Activated naive CD8-positive, alpha-beta T cell treated with anti-CD3 and anti-CD28 coated beads for 36 hours (primary cell): ENCODE measurements at places on chromosomes 3 and 15. TPM values are rescaled to one million over a fixed set of nuclear protein-coding genes. Genes with fewer than 3 reads are reported as not detected.

- DNase-seq, result no peak
Measured at GRCh38 chr3:42670670-42671069, 14.7 kb upstream of the KLHL40 start.

DNA sequence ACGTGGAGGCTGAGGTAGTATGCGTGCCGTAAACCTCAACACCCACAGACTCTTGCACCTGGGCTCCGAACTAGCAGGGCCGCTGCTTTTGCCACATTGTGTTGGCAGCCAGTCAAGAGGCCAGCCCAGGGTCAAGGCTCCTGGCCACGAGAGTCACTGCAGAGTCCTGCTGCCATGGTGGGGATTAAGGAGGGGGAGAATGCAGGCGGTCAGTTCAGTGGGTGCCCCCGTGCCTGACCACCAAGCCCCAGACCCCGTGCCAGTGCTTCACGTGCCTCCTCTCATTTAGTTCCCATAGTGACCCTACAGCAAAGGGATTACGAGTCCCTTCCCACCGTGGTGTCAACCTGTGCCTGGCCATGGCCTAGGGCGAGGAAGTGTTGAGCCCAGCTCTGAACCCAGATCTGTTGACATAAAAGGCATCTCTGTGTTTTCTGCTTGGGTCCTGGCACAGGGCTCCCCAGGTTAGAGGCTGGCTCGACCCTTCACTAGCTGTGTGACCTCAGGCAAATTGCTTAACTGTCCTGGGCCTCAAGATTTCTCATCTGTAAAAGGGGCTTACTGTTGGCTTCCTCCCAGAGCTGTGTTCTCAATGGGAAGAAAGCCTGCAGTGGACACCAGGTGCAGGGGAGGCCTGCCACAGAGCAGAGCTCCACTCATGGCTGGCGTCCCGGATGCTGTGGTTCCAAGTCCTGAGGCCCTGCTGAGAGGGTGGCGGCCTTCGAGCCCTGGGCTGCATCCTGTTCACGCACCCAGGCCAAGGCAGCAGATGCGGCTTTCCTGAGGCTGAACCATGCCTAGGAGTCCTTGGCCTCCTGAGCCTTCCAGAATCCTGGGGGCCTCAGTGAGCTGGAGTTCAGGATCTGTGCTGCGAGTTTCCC is 32.8 kb downstream of the FBLN2 start:
- DNase-seq, result peak; percentile 20

GOLGA8J gene
- not detected for total RNA-seq

DNA sequence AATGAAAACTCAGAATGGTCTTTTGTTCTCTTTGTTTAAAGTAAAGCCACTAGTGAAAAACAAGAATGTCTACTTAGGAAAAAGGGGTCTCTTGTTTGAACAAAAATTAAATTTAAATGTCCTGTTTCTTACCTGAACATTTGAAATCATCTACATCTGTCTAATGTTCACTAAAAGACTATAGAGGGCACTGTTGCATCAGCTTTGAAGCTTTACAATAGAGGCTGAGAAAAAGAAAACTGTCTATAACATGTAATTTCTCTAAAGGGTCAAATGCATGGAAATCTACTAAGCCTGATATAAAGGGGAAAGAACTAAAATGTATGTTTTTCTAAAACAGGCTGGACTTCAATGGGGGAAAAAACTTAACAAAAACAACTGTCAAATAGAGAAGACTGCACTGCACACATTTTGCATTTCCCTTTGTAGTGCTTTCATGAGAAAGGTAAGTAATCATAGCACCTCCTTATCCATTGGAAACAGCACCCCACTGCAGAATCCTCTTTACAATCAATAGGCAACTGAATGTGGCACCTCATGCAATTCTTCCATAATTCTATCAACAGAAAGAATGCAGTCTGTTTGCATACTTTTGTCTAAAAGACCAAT is 26.3 kb downstream of the DPH6 start:
- DNase-seq, result no peak

- no peak for DNase-seq
Measured at GRCh38 chr3:95327478-95327877, 1264.6 kb downstream of the NSUN3 start.

GP5 gene
- total RNA-seq, result 0.80 TPM

C2CD4B gene
- not detected for total RNA-seq

GOLGA6B gene
- not detected for total RNA-seq

- DNase-seq, result no peak
Measured at GRCh38 chr3:128007033-128007424, 45.2 kb upstream of the SEC61A1 start.

DNA sequence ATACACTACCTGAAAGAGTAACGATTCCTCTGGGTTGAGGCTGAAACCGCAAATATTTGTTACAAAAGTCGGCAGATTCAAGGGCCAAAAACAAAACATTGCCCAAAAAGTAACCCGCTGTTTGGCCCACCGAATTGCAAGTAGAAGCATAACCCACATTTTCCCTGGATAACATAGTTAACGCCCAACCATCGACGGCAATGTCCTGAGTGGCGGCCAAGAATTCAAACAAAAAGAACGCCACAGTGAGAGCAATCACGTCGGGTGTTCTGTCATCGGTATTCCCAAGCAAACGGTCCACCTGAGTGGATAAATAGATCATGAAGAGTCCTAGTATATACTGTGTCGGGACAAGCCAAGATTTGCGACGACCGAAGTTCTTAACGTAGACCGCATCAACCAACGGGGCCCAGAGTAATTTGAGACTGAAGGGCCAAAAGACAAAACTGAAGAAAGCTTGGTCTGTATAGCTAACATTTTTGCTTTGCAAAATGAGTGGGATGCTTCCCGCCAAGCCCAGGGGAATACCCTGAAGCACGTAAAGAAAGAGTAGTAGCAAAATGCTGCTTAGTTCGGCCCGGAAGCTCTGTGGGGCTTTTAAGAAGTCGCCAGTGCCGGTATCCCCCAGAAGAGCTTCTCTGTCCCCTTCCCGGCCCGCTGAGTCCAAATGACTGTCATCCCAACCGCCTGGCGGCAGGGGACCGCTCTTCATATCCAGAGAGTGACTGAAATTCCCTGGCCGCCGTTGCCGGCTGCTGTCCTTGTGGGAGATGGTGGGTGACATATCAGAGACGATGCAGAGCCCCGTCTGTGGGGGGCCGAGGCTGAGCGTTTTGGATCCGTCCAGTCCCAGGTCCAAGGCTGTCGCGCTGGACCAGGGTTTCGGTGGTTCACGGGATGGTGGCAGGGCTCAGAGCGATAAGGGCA is 750 bp downstream of the SLC33A1 start:
- DNase-seq, result peak; percentile 32

MYH15 gene
- 0.14 TPM for total RNA-seq

GRCh38 chr15:68682330-68682729 is 103.5 kb downstream of the CORO2B start:
- no peak for DNase-seq

- no peak for DNase-seq
Measured at GRCh38 chr3:144369129-144369879, 397.7 kb downstream of the DIPK2A start.

DNA sequence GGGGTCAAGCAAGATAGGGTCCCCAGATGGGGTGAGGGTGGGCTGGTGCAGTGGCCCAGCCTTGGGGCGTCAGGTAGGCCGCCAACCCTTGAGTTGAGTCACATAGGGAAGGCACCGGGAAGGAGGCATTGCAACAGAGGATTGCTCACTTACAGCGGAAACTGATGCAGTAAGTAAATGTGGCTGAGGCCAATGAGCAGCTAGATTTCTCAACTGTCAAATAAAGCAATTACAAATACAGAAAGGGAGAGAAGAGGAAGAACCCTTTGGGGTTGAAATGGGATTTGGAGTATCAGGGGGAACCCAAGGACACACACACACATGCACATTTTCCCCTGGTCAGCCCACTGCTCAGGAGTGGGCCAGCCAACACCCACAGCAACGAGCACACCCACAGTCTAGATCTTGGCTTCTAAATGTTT is 44.0 kb downstream of the CHSY1 start:
- DNase-seq, result no peak

DNA sequence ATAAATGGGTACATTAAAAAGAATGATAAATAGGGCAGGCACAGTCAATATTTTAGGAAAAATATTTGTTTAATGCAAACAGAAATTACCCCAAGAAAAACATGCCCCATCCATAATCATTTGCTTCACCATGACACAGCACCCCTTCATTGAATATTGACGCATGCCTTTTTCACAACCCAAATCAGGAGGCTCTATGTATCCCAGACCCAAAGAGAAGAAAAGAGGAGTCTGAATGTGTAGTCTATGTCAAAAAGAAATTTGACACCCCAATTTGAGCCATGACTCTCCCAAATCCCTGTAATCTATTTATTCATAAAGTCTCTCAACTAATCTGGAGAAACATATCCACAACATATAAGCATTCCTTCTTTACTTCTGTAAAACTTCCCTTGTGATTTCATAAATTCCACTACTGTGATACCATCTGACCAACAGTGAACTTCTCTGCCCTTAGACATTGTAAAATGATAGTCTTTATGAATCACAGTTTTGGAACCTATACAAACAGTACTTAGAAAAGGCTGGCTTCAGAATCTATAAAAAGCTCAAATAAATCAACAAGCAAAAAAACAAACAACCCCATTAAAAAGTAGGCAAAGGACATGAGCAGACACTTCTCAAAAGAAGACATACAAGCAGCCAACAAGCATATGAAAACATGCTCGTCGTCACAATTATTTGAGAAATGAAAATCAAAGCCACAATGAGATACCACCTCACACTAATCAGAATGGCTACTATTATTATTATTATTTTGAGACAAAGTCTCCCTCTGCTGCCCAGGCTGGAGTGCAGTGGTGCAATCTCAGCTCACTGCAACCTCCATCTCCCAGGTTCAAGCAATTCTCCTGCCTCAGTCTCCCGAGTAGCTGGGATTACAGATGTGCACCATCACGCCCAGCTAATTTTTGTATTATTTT is 53.4 kb upstream of the XRN1 start:
- DNase-seq, result no peak
